Esophagus mucosa (tissue), 1 donor: ENCODE measurements at places on chromosomes 16 and 17. TPM values are rescaled to one million over a fixed set of nuclear protein-coding genes. Genes with fewer than 3 reads are reported as not detected.

The GPR179 gene
- total RNA-seq: not detected

The METTL22 gene
- 15.9 TPM for total RNA-seq

The CLEC18C gene
- total RNA-seq: 0.44 TPM

The DCTN5 gene
- total RNA-seq: 42.3 TPM

The RNF166 gene
- 4.7 TPM for total RNA-seq

The KRT25 gene
- total RNA-seq: not detected

The MT1B gene
- total RNA-seq: not detected

The RASD1 gene
- 0.60 TPM for total RNA-seq

The CA5A gene
- not detected for total RNA-seq

The KPNB1 gene
- 232 TPM for total RNA-seq

The GALR2 gene
- 0.44 TPM for total RNA-seq

The STX1B gene
- total RNA-seq: 0.80 TPM

The PPY gene
- not detected for total RNA-seq

The BAHCC1 gene
- 4.2 TPM for total RNA-seq

The C16orf96 gene
- 0.04 TPM for total RNA-seq

The ADAP2 gene
- total RNA-seq: 6.3 TPM

The GNAO1 gene
- 0.64 TPM for total RNA-seq

The CD300LB gene
- not detected for total RNA-seq
